Regular cardiac myocyte (primary cell): ENCODE measurements at places on chromosomes 5 and 9. TPM values are rescaled to one million over a fixed set of nuclear protein-coding genes. Genes with fewer than 3 reads are reported as not detected.

Gene PCDHA9
- under 0.01 TPM in 2 replicates for total RNA-seq

Gene SNX2
- total RNA-seq: 84.2 and 113 TPM in 2 replicates

Gene PTBP3
- 22.6 and 27.3 TPM in 2 replicates for total RNA-seq

Gene TOPORS
- 35.2 and 46.2 TPM in 2 replicates for total RNA-seq

Gene SLC34A1
- not detected in 2 replicates for total RNA-seq
